ENCODE measurements at places on chromosomes 2 and 18. TPM values are rescaled to one million over a fixed set of nuclear protein-coding genes. Genes with fewer than 3 reads are reported as not detected.
A peak's percentile ranks its signal among the peaks of the same experiment; 100 is the strongest.

Gene SERPINB13
- total RNA-seq = not detected

DNA sequence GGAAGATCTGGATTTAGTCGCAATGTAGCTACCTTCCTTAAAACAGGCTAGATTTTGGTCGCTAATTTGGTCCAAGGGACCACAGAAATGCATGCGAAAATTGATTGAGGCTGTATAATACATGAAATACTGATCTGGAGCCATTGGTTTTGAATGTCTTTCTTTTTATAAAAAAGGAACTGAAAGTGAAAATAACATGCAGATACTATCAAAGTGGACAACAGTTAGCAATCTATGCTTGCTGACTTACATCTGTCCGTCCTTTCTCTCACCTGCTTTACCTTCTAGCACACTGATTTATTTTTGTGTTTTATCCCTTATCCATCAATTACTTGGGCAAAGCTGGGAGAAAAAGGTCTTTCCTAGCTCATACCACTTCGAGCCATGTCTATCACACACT is 1459.8 kb upstream of the ACVR2A start:
- DNase-seq = no peak

Gene OTOS
- not detected for total RNA-seq

DNA sequence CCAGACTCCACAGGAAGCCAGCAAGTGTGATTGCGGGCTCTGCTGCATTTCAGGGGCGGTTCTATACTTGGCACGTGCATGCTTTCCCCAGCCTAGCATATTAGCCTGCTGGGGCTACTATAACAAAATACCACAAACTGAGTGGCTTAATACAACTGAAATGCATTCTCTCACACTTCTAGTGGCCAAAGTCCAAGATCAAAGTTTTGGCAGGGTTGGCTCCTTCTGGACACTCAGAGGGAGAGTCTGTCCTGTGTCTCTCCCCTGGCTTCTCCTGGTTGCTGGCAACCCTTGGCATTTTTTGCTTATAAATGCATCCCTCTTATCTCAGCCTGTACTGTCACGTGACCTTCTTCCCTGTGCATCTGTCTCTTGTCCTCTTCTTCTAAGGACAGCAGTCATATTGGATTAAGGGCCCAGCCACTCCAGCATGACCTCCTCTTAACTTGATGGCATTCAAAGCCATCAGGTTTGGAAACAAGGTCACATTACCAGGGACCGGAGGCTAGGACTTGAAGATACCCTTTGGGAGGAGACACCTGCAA is 138.7 kb downstream of the RNF152 start:
- DNase-seq = no peak

DNA sequence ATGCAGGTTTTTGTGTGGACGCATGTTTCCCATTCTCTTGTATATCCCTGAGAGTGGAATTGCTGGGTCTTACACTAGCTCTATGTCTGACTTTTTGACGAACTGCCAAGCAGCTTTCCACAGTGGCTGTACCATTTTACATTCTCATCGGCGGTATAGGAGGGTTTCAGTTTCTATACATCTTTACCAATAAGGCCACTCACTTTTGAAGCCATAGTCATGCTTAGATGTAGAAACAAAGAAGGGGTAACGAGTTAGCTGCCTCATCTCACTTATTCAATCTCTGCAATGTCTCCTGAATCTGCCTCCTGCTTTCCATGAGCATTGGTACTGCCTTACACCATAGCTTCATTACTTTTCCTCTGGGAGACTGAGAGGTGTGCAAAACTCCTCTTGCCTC is 47.4 kb downstream of the MMADHC start:
- no peak for DNase-seq

Gene LRP1B
- total RNA-seq = 0.03 TPM

DNA sequence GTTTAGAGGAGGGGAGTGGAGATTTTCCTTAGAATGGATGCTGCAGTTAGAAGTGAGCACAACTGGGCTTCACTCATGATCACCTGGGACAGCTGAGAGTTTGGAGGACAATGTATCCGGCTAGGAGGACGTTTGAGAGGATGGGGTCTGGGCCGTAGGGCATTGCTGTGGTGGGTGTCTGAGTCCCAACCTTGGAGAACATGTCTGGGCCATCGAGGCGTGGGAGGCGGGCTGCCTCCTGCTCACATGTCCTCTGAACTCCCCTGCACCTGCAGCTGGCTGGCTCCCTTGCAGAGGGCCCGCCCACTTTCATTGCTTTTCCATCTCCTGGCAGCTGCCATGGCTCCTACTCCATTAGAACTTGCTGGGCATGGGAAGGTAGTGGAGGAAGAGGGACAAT is 203.0 kb upstream of the PXDN start:
- DNase-seq = no peak

- no peak for DNase-seq
Measured at GRCh38 chr18:48841381-48842258, 109.1 kb downstream of the SMAD7 start.

GRCh38 chr2:37013315-37013641 is 46.9 kb upstream of the STRN start:
- no peak for DNase-seq

DNA sequence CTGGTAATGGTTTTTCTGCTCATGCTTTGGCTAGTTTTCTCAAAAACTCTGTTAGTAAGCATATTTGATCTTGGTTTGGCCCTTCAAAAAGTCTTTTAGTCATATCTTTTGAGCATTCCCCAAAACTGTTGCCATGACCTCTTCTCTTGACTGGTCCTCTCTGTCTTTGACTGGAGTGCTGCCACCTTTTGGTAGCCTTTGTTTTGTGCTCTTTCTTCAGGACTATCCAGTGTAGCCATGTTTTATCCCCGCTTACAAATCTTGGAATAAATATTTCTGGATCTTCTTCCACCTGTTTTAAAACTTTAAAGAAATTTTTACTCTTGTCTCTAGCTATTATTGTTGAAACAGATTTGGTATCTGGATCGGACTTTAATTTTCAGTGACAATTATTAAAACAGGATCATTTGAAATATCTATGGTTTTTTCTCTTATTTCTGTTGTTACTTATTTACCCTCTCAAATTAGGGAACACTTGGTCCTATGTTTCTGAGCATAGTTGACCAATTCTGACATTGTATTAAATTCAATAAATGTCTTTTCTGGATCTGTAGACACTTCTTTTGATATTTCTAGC is 965 bp upstream of the ELOA2 start:
- peak; percentile 61 for DNase-seq

Gene ERBB4
- total RNA-seq = 0.32 TPM

GRCh38 chr18:41870191-41870590 is 84.8 kb upstream of the PIK3C3 start:
- no peak for DNase-seq

DNA sequence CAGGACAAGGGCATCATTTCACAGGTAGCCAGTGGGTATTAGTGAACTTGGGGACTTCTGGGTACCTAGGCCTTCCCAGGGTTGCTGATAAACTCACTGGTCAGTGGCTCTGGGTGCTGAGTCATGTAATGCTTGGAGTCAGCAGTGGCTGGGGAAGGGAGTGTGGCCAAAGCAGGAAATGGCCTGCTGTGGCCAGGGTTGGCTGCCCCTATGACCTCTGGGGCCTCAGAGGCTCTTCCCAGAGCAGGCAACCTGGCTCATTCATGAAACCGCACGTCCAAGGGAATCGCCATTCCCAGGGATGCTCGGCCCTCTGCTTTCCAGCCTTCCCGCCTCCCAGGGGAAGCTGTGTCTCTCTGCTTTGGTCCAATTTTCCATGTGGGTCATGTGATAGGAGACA is 294.9 kb downstream of the DYSF start:
- DNase-seq = no peak

DNA sequence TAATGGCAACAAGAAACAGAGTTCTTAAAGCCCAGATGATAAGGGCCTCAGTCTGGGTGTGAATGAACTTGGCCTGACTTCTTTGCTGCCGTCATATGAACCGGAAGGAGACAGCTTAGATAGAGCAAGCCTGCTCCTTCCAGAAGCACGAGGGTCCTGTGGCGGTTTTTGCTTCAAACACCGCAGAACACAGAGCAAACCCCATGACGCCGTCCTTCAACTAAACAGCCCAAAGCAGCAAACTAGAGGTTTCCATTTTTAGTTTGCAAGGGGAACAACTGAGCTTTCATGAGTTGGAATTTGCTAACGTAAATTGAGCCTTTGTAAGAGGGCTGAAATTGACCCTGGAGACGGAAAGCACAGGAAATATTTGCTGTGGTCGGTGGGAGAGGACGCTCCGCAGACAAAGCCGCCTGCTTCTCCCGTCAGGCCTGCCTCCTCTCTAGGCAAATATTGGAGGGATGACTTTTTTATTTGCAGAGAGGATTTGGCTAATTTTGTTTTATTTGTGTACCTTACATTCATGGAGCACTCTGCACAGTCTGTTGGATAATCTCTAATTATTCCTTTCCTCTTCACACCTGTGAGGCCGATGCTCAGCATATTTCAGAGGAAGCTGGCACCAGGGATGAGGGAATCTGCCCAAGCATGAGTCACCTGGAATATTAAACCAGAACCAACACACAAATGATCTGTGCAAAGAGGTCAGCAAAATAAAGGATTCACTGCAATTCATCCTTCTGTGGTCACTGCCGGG is 134.0 kb upstream of the NCK2 start:
- DNase-seq = peak; percentile 98

Gene SIX3
- not detected for total RNA-seq

DNA sequence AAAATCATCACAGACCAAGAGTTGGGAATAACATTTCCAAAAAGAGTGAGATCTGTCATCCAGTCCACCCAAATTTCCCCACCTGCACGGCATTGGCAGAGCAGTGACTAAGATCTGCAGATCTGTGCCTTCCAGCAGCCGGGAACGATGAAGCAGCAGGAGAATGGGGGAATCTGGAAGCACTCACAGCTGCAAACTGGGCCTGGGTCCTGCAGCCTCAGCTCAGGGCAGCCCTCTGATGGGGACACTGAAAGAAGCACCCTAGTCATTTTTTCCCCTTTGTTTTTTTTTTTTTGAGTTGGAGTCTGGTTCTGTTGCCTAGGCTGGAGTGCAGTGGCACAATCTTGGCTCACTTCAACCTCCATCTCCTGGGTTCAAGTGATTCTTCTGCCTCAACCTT is 4.4 kb upstream of the SAG start:
- no peak for DNase-seq

Gene MREG
- 133 TPM for total RNA-seq

DNA sequence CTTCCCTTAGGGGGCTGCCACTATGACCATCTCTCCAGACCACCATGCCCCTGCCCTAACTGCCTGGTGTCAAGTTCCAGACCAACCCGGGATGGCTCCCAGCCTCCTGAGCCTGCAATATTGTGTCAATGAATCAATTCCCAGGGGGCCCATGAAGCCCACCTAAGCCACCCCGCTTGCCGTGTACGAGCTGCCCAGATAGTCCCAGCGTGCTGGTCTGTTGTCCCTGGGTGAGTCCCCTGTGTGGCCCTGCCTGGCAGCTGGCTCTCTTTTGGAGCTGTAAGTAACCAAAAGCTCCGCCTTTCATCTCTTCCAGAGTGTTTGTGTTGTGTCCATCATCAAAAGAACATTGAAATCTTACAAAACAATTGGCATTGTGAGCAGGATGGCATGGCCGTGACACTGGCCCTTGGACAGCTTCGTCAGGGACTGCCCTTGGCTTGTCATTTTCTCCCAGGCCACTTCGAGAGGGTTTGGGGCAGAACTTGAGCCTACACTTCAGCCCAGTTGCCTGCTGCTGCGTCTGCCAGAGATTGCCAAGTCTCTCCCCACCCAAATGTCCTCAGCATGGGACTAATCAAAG is 11.3 kb upstream of the MAL start:
- DNase-seq = no peak

DNA sequence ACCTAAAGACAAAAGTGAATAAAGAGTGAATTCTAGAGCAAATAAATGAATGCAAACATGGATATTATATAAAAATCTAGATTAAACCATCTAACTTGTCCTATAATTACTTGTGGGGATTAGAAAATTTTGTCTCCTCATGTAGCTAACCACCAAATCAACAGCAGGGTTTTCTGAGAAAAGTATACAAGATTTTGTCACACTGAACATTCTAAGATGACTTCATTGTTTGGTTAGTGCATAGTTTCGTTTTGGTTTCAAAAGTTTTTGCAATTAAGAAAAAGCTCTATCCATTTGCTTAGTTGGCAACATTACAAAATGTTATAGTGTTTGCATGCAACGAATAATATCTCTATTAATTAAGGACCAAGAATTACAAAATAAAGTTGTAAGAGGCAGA is 125.0 kb downstream of the LRP2 start:
- DNase-seq = no peak

Gene GKN2
- total RNA-seq = not detected

- no peak for DNase-seq
Measured at GRCh38 chr2:120108749-120109148, 95.9 kb downstream of the EPB41L5 start.

Gene ALPG
- not detected for total RNA-seq

GRCh38 chr18:12656938-12657683 is 796 bp downstream of the SPIRE1 start:
- no peak for DNase-seq

GRCh38 chr2:63871864-63872263 is 30.2 kb downstream of the UGP2 start:
- DNase-seq = no peak

All from SK-MEL-5 (cell line).